Stimulated activated CD8-positive, alpha-beta memory T cell treated with anti-CD3 and anti-CD28 coated beads, Interleukin-15, amount 100 ng/mL, for 4 hours (primary cell): ENCODE measurements at places on chromosomes 7 and 10.

GRCh38 chr7:104328296-104328969 is at the start of gene LHFPL3:
Gene LHFPL3 (plus strand): TSS chr7:104328603.
- no peak for DNase-seq

DNA sequence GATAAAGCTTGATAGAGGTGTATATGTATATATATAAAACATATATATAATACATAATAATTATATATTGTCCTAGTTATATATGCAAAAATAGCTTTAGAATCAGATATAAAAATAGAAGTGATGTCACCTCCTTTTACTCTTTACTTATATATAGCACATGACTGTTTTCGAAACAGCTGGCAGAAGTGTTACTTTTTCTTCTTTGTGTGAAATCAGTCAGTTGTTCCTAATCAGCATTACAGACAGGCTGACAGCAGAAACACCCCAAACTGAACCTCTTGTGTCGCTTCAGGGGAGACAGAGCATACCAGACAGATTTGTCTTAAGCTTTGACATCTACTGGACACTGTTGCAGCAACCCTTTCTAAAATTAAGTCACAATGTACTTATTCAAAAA is 684.9 kb upstream of the CELF2 start:
- DNase-seq: no peak

DNA sequence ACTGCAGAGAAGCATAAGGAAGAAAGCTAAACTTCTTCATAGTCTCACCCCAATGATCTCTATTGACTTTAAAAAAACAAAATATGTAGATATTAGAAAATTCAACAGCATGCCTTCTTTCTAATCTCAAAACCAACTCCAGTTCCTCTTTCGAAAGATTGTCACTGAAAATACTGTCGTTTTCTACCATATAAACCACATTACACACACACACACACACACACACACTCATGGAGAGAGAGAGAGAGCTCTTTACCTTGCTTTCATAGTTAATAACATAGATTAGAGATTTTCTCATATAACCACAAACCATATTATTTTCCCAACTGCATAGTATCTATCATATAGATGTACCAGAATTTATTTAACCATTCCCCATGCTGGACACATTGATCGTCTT is 296.2 kb upstream of the MGMT start:
- DNase-seq: no peak

- no peak for DNase-seq
Observed at GRCh38 chr10:85863301-85864172, 503.1 kb downstream of the GRID1 start.

GRCh38 chr10:100744987-100745881 is at the start of gene PAX2:
Gene PAX2 (plus strand): TSS chr10:100745582. CDS start chr10:100746261, 679 bp downstream.
- DNase-seq: no peak

GRCh38 chr10:50331486-50331885 is 80.2 kb upstream of the ASAH2 start:
- DNase-seq: no peak

DNA sequence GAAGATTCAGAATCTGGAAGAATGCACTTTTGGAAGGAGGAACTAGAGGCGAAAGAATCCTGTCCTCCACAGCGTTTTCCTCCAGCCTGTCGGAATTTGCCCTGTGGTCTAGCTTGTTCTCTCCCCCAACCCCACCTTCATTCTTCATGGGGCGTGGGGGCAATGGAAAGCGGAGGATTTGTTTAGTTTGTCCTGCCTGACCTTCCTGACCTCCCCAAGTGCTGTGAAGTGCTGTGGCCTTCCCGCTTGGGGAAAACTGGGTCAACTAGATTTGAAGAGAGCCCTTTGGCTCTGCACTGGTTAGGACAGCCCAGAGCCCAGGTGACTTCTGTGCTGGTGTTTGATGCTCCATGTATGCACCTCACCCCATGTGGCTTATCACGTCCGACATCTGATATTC is 49.1 kb downstream of the GATA3 start:
- no peak for DNase-seq

GRCh38 chr7:4202954-4203353 is 479.1 kb upstream of the FOXK1 start:
- DNase-seq: no peak

GRCh38 chr10:7000061-7000460 is 410.8 kb downstream of the SFMBT2 start:
- DNase-seq: no peak

DNA sequence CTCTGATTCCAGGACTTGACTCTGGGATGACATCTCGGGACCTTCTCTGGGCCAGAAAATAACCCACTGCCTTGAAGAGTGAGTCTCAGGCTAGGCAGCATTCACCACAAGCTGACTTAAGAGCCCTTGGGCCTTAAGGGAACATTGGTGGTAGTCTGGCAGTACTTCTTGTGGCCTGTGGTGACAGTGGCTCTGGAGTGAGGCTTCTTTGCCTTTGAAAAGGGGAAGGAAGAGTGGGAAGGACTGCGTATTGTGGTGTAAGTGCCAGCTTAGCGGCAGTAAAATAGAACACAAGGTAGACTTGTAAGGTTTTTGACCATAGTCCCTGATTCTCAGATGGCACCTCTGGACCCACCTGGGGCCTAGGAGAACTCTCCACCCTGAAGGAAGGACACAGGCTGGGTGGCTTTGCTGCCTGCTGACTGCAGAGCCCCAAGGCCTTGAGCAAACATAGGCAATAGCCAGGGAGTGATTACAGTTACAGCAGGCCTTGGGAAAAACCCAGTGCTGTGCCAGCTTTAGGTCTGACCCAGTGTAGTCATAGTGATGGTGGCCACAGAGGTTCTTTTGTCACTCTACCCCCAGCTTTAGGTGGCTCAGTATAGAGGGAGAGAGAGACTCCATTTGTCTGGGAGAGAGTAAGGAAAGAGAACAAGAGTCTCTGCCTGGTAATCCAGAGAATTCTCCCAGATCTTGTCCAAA is 483.9 kb downstream of the SH2D4B start:
- DNase-seq: no peak

GRCh38 chr7:121537031-121537430 is 140.9 kb upstream of the FAM3C start:
- DNase-seq: no peak

DNA sequence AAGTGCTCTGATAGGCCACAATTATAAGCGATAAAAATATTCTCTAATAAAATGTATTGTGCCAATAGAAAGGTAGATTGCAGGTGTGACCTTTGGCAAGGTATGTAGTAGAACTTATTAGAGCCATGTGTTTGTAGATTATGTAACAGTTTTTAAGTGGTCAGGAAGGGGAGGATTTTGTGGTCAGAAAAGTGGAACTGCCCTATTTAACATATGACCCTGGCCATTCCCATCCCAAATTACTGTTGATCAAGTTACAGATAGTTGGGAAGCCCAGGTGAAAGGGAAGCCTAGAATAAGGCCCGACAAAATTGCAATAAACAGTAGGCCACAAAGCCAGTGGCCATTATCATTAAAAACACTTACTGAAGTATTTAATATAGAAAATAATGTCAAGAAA is 89.2 kb downstream of the SPAG6 start:
- no peak for DNase-seq

DNA sequence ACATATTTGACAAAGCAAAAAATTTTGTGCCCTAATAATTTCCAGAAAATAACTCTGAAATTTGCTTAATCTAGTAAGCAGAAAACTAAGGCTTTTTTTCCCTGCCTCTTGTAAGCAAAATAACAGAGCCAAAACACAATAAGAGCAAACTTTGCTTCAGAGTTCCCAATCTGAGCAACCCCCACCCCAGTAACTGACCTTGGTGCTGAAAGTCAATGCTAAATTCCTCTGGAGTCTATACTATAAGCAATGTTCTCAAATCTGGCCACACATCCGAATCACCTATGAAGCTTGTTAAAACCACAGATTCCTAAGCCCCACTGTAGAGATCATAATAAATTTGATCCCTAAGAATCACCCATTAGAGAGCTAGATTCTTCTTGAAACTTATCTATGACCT is 150.5 kb downstream of the ELAPOR2 start:
- no peak for DNase-seq

DNA sequence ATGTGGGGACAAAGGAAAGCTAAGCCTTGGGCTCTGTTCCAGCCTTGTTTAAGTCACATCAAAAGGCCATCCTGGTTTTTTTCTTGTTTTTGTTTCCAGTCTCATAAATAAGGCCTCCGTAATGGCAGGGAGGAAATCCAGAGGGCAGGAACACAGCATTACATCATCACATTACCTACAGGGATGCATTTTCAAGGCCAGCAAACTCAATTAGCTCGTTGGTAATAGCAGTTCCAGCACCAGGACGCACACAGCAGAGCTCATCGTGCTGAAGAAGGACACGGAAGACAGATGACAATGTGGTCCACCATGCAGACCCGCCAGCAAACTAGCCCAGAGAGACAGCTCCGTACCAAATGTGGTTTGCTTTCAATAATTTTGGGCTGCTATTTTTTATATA is 1209.2 kb downstream of the TYW1 start:
- no peak for DNase-seq

GRCh38 chr7:125046767-125047166 is 117.1 kb upstream of the POT1 start:
- DNase-seq: no peak

- DNase-seq: no peak
Observed at GRCh38 chr7:155458878-155459699, 1.2 kb downstream of the EN2 start.

DNA sequence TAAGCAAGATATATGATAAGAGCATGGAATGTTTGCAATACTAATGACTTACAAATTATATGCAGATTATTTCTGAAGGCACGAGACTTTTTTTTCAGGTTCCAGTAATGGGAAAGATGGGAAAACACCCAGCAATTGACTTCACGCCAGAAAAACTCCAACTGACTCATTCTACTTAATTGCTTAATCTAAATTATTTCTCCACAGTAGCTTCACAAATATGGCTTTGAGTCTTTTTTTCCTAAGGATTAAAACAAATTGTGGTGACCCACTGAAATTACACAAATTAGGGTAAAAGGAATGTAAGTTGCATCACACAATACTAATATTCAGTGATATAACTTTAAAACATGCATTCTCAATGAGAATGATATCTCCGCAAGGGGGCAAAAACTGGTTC is 138.7 kb downstream of the GNAI1 start:
- DNase-seq: no peak

DNA sequence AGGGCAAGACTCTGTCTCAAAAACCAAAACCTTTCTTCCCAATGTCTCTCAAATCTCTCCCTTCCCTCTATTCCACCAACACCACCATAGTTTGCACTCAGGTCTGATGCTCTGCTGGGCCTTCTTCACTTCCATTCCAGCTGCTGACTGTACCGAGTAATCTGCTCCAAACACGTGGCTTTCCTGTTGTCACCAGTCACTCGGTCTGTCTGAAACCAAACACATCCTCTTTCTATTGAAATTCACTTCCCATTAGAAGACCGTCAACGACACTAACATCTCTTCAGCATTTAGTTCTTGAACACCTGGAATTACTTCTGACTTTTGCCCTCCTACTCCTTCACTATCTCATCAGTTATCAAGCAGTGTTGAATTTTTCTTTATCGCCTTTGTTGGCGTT is 4.7 kb upstream of the NRF1 start:
- DNase-seq: no peak

DNA sequence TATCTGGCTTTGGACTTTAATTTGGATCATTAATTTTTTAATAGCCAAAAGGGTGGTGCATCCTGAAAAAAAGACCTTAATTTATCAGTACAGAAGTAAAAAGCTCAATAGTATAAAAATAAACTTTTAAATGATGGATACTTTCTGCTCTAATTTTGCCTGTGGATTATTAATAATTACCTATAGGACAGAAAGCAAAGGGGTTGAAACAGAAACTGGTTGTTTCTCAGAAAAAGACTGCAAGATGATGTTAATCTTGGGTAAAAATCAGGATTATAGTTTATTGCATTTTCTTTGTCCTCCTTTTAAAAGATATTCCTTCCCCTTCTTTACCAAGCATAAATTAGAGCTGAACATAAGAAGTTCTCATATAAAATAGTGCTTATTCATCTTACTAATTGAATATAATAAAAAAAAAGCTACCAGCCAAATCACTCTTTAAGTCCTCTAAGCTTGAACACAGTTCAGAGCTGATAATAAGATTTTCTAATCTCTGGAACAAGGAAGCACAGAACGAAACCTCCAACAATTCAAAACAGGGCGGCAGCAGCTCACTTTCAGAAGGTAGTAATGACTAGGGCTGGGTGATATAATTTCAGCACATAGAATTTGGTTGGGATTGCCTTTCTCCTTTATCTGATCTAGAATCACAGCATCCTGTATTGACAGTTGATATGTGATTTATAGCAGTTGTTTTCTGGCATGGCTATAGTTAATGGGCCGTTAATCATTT is 8.1 kb upstream of the GPR85 start:
- no peak for DNase-seq
